ENCODE measurements at places on chromosomes 2 and 18.
A peak's percentile ranks its signal among the peaks of the same experiment; 100 is the strongest.

DNA sequence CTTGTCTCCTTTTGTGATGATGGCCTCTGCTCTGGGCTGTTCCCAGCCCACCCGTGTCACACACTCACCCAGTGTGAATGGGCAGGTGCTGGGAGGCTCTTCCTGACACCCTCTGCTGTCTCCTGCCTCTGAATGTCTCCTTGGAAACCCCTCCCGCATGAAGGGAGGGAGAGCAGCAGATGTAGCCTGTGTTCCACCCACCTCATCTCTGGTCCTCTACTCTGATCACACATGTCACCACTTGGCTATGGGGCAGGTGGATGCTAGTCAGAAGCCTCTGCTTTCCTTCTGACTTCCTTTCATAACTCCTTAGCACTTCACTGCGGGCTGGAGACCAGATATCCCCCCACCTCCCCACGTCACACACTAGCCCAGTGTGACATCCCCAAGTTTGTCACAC, 23.9 kb downstream of the EFR3B start:
- DNase-seq, result no peak

- no peak for DNase-seq
These were observed 585.1 kb upstream of the NETO1 start for GRCh38 chr18:73452866-73453265.

DNA sequence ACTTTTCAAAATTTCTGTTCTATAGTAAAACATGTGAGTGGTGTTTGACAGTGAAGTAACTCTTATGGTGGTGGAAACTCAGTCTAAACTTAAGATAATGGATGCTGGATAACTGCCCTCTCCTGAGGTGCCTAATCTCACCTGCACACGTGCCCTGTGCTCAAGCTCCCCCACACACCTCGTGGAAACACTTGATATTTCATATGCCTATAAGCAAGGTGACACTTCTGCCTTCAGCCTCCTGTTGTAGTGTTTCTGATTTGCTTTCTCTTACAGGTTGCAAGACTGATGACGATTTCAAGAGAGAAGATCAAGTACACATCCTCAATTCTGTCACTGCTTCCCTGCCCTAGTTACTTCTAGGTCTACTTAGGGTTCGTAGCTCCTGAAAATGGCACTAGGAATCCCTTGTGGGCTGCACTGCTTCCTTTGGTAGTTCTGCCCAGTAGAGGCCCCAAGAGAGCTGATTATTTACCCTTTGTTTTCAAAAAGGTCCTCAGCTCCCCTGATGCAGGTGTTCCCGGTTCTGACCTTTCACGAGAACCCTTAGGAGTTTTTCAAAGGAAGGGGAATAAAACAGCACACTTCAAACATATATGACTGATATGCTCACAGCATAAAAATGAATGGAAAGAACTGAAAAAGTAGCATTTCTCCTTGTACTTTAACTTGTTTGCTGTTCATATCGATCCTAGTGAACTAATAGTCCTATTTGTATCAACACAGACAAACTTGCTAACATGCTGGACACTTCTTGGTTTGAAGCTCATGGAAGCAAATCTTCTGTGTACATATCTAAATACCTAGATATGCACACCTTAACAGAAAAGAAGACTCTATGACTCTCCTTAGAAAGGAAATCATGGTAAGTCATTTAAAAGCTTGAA, 6.7 kb downstream of the CAVIN2 start:
- DNase-seq, result no peak

DNA sequence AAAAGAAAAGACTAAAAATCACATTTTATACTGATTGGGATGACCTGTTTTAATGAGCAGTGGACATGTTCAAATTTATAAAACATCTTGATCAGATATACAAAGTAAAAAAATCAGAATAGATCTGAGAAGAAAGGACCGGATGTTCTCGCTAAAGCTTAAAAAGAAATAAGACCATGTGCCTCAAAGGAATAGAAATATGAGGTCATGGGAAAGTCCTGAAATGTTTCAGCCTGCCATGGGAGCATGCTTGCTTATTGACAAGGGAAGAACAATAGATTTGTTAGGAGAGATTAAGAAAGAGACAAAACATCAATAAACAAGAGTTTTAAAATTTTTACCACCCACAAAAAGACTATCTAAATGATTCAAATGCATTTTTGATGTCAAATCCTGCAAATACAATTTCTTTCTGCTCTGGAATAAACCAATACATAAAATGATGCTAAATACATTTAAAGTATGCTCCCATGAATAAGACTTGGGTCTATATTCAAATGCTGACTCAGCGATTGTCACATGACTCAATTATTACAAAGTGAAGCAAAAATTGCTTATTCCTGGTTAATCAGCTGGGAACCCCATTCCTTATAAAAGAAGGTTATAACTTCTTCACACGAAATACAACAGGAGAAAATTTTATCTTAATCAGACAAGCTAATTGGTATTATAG, 633.9 kb upstream of the PKDCC start:
- no peak for DNase-seq

GRCh38 chr2:120955427-120955826, 219.8 kb downstream of the GLI2 start:
- DNase-seq, result no peak

DNA sequence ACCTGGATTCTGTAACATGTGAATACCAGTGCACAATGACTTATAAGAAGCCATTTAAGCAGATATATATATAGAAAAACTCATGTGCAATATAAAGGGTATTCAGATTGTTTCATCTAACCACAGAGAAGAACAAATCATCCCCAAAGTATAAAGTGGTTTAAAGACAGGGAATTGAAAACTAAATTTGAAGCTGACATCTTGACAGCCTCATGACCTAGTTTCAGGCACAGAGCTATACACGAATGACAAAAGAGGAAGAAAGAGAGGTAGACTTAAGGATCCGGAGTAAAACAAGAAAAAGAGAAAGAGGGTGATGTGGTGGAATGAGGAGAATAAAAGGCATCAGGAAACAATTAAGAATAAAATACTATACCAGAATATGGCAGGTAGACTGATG, 194.5 kb downstream of the EPHA4 start:
- DNase-seq, result no peak

DNA sequence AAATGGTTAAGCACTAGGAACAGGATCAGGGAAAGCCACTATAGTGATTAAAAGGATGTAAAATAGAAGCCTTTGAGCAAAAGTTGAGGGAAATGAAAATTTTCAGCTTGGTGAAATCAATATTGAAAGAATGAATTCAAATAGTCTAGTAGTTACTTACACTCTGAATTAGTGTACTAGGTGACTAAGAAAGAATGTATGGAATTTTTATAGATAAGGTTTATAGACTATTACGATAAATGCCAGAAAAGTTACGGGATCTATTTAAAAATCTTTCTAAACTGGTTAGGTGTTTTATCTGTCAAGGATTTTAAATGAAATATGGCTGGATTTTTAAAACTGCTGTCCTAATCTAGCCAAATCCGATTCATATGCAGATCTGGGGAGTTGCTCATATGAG, 208.6 kb downstream of the MYO3B start:
- no peak for DNase-seq

- DNase-seq, result no peak
These were observed 274.5 kb downstream of the PIK3C3 start for GRCh38 chr18:42229211-42230210.

DNA sequence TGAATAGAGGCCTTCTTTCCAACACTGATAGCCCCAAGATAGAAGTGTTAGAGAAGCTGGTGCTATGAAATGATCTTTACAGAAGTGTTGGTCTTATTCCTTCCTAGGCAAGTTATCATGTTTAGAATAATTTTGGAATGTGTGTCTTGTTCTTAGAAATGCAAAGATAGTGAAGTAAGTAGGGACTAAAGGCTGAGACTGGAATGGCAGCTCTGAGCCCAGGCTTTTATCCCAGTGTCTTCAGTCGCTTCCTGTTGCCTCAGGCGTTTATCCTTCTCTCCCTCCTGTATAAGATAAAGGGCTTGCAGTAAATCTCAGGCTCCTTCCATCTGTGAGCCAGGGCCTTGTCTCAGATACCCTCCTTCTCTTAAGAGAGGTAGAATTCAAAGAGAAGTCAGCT, 218.1 kb downstream of the TPGS2 start:
- DNase-seq, result no peak

GRCh38 chr2:29314816-29315571, 199.8 kb downstream of the CLIP4 start:
- peak; percentile 33 for DNase-seq

- DNase-seq, result no peak
These were observed 446.6 kb downstream of the IRS1 start for GRCh38 chr2:226352941-226353560.

DNA sequence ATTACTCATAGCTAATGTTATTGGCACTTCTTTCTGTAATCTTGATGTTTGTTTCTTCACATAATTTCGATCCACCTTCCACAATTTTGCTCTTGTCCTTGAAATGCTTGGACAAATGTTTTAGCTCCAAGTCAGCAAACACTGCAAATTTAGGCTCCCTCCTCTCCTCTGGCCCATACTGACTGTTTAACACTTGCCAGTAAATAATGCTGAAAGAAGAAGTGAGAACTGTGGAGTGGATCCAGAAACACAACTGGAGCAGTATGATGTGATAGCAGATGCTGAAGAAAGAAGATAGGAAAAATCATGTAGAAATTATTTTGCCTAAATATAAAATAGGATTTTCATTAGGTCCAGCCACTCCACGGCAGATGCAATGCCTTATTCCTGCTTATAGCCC, 415.0 kb upstream of the GYPC start:
- no peak for DNase-seq

GRCh38 chr2:107595749-107596148, 230.9 kb upstream of the RGPD4 start:
- DNase-seq, result no peak

GRCh38 chr18:37408676-37409265, 156.8 kb downstream of the CELF4 start:
- DNase-seq, result no peak

- DNase-seq, result no peak
These were observed 37.0 kb downstream of the LBH start for GRCh38 chr2:30268296-30268871.

DNA sequence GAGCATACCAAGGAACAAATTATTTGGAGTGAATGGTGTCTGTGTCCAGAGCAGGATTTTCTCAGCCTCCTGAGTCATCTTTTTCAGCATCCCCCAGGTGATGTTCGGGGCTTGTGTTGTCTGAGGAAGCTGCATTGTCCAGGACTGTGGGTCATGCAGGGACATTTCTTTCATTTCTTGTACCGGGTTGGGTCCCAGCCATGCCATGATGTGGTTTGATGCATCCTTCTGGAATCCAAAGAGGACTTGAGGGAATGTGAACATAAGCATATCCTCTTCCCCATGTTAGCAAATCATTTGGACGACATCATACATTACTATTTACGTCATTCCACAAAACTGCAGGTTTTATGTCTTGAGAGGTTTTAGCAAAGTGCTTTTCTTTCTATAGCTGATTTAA, 797.8 kb downstream of the CCDC85A start:
- no peak for DNase-seq

GRCh38 chr2:25251071-25251421, 82.7 kb upstream of the POMC start:
- no peak for DNase-seq

DNA sequence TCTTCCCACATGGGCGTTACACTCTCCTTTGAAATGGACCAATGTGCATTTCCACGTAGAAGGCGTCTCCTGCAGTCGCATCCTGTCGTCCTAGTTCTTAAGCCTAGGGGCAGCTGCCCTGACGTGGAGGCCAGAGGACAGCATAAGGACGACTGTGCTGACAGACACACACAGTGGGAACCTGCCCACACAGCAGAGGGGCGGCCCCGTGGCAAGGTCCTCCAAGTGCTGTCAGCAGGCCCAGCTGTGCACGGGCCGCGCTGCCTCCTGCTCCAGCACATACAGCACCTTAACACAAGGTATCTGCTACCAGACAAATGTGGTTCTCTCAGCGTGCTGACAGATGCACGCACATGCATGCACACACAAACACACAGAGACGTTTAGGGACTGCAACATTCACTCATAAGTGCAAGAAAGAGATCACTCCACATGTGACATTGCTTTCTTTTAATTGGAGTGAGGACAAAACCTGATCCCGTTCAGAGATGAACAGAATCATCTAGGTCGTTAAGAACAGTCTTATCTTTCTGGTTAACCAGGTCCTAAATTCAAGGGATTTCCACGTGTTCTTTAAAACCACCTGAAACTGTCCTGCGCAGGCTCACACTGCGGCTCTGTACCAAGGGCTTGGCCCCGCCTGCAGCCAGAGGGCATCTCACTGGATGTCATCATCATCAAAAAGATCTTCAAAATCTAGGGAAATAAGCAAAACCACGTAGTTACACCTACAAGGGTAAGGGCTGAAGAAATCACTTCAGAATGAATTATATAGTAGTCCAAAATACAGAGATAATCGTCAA, 5.5 kb downstream of the COPS9 start:
- DNase-seq, result no peak

GRCh38 chr2:151306621-151307020, 17.2 kb upstream of the NMI start:
- no peak for DNase-seq

DNA sequence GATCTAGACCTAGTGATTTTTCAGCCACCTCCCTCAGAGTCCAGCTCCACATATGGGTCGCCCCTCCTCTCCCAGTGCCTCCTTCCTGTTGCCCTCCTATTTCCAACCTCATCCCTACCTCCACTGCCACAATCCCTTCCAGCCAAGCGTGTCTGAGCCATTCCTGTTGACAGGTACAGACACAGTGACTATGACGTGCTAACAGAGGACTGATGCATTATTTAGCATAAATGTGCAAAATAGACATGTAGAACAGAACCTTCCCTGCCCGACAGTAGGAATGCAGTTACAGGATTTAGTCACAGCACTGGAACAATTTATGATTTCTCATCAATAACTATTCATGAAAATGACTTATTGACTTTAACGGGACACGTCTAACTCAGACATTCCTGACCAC, 84.4 kb upstream of the PPP1CB start:
- DNase-seq, result no peak

- DNase-seq, result no peak
These were observed 72.6 kb downstream of the PLEKHM3 start for GRCh38 chr2:207952564-207953345.

DNA sequence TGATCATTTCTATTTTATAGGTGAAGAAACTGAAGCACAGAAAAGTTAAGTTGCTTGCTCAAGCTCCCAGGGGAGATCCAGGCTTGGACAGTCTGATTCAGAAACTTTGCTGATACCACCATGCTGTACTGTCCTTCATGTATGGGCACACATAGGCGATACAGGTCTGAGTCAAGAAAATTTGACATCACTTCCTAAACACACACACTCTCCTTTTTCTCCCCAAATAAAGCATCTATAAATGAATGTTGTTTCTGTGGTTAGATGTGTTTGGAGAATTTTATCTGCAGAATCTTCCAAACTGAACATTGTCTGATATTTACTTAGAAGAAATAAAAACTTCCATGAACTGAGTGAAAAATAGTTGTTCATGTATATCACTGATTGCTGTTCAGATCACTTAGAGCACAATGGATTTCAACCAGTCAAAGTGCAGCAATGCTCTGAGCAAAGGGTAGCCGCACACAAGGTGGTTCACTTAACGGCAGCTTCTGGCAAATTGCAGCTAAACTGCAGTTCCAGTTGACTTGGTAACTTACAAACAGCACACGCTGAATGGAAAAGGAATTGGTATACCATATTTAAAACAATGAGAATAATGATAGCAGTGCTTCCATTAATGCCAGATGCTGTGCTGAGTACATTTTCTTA, 10.0 kb upstream of the AGFG1 start:
- no peak for DNase-seq

GRCh38 chr2:176680916-176681516, 411.8 kb downstream of the MTX2 start:
- no peak for DNase-seq

GRCh38 chr2:120239488-120240287, 13.0 kb upstream of the RALB start:
- no peak for DNase-seq

GRCh38 chr18:55440988-55441387, 147.0 kb downstream of the TCF4 start:
- no peak for DNase-seq

GRCh38 chr2:56676966-56677365, 493.2 kb downstream of the CCDC85A start:
- DNase-seq, result no peak

Data from activated CD8-positive, alpha-beta memory T cell treated with anti-CD3 and anti-CD28 coated beads for 1 hour (primary cell).